ENCODE measurements at places on chromosomes 7 and 10.
A peak's percentile ranks its signal among the peaks of the same experiment; 100 is the strongest.

- no peak for DNase-seq
Observed at GRCh38 chr10:22379059-22379458, 33.8 kb downstream of the SPAG6 start.

- peak; percentile 65 for DNase-seq
Observed at GRCh38 chr7:20200361-20200760, 16.8 kb downstream of the MACC1 start.

GRCh38 chr10:75399461-75400162, 2.0 kb downstream of the ZNF503 start:
- peak; percentile 91 for DNase-seq

DNA sequence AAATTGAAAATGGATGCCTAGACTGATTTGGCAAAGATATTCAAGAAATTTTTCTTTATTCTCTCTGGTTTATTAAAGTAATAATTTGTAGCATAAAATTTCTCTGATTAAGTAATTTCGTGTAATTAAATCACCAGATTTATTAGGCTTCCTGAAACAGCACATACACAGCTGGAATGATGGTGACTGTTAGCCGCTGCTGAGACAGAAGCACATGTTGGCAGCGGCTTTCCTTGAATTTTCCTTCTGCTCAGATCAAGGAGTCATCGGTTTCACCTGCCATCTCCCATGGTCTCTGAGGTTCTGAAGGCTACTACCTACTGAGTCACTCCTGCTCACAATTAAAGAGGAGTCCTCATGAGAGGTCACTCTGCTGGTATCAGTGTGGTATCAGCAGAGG, 101.5 kb downstream of the GFRA1 start:
- DNase-seq: no peak

- DNase-seq: no peak
Observed at GRCh38 chr7:39691821-39692220, 68.4 kb downstream of the RALA start.

GRCh38 chr7:2192831-2193534, 39.8 kb downstream of the MAD1L1 start:
- DNase-seq: peak; percentile 96

DNA sequence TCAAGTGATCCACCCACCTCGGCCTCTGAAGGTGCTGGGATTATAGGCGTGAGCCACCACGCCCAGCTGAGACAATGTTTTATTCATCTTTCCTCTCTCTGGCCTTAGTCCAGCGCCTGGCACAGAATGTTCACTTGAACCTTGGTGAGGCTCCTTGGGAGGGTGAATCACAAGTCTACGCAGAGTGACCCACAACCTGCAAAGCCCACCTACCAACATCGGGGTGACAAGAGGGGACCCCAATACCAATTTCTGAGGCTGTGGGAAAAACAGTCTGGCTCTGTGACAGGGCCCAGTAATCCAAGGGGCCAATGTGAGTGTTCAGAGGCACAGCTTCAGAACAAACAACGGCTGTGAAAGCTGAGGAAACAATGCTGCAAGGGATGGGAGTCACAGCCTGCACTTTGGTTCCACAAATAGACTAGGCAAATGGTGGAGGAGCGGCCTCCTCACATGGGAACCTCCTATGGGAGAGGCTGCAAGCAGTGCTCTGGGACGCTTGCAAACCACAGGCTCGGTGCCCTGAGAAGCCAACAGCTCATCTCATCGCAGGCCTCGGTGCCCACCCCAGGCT, 5.6 kb upstream of the MALSU1 start:
- DNase-seq: no peak

DNA sequence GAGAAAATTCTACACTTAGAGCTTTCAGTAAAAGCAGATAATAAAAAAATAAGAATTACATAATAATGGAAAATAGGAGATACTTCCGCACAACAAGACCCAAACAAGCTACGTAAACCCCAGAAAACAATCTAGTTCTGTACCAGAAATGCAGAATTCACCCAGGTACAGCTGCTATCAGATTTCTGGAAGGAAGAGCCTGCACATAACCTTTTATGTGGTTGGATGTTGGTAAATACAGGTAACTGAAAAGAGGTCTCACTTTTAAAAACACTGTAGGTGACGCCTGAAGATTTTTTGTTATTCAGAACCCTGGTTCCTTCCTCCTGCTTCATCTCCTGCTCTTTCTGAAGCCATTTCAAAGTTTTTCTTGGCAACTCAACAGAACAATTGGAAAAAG, 29.9 kb downstream of the PANK1 start:
- DNase-seq: no peak

DNA sequence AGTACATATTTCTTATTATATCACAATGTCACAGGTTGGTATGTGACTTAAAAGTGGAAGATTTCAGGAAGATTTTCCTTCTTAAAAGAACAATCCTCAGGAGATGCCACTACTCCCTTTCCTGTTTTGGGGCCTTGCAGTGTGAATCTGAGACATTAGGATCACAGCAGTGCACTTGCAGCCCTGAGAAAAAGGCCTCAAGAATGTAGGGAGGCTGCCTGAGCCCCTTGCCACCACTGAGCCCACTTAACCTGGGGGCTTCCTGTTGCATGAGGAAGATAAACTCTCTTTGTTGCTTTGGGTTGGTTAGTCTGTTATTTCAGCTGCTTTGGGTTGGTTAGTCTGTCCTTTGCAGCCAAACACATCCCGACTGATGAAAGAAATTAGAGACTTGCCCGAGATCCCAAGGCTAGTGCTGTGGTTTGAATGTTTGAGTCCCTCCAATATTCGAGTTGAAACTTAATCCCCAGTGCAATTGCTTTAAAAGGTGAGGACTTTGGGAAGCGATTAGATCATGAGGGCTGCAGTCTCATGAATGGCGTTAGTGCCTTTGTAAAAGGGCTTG, 151.3 kb upstream of the SP4 start:
- DNase-seq: no peak

- DNase-seq: no peak
Observed at GRCh38 chr7:102326157-102326889, 29.9 kb downstream of the SPDYE6 start.

- DNase-seq: peak; percentile 21
Observed at GRCh38 chr10:124338276-124338925, 80.3 kb downstream of the OAT start.

DNA sequence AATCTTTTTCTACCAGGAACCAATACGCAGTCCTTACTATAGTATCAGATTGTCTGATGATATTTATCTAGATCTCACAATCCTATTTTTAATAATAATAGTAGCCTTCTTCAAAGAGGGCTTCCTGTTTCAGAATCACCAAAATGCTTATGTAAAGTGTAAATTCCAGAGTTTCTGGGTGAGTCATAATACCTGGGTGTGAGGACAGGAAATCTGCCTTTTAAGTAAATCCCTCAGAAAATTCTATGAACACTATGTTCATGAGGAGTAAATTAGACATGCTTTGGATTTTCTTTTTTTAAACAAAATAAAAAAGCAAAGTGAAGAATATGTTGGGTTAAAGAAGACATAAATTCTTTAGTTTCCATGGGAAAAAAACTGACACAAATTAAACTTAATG, 20.5 kb downstream of the DKK1 start:
- DNase-seq: peak; percentile 50

DNA sequence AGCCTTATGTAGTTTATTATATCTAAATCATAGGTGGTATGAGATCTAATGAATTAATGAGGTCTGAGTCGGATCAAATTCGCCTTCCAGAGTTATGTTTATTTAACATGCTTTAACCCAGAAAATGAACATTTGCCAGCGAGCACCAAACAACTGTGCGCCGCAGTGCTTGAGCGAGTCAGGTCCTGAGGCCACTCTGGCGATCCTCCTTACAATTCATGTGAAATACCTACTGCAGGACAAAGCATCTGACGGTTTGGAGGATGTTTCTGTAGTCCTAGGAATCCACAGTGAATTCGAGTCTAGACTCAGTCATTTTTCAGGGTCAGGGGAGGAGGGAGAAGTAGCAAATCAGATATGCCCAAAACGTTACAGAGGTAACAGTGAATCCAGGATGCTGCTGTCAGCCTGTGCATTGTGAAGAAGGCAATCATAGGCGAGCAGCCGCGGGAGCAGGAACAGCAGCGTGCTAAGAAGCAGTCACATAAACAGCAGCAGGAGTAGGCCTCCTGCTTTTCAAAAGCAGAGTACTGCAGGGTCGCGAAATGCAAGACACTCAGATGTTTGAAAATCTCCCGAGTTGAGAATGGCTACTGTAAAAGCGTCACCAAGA, 120.2 kb downstream of the CACNB2 start:
- no peak for DNase-seq

DNA sequence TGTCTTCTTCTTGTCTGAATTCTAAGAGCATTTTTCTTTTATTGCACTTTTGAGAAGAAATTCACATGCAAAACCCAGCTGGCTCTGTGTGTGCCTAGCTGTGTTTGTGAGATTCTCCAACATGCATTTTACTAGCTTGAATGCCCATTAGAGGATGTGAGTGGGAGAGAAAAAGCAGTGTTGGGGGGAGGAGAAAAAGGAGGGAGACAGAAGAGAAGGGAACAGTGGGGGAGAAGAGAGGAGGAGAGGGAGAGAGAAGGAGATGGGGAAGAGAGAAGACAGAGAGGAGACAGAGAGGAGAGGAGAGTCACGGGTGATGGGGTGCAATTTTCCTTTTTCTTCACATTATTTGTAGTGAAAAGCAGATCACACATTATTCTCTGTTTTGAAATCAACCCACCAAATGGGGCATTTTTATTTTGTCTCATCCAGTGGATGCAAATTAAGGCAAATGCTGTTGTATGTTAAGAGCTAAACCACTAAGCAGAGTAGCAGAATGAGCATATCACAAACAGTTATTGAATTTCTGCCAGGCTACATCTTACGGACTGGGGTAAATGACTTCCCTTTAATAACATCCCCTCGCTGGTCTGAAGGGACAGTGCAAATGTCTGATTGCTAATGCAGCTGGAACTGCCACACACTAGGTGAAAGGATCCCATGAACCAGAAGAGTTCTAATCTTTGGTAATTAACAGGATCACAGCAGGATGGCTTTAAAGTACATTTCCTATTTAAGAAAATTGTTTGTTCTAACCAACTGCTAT, 849 bp downstream of the LRRN3 start:
- DNase-seq: no peak

- peak; percentile 61 for DNase-seq
Observed at GRCh38 chr10:17227367-17228090, 512 bp upstream of the VIM start.

DNA sequence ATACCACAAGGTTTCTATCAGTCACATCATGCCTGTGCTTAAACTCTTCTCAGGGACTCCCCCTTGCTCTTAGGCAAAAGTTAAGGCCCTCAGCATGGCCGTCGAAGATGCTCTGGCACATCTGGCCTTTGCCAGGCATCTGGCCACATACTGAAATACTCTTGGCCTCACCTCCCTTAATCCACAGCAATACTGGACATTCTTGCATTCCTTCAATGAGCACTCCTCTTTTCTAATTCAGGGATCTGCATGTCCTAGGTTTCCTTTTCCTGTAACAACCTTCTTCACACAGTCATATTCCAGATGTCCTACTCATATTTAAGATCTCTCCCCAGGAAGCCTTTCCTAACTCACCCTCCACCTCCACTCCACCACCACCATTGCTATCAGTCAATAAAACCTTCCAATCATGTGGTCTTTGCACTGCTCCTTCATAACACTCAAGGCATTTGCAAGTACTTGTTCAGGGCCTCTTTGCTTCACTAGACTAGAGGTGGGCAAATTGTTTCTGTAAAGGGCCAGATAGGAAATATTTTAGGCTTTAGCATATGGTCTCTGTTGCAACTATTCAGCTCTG, 216.6 kb downstream of the KCNMA1 start:
- no peak for DNase-seq
